ENCODE measurements at places on chromosomes 2 and 18.

GRCh38 chr2:19667536-19667949 is 234.2 kb downstream of the TTC32 start:
- DNase-seq, result no peak

- no peak for DNase-seq
Observed at GRCh38 chr2:42359304-42359964, 1.6 kb downstream of the COX7A2L start.

GRCh38 chr18:10560452-10561045 is 34.7 kb downstream of the NAPG start:
- peak; percentile 68 for DNase-seq

- peak; percentile 29 for DNase-seq
Observed at GRCh38 chr2:33680644-33681363, 81.7 kb upstream of the FAM98A start.

Measured in globus pallidus (tissue), 1 donor.